ENCODE measurements at places on chromosomes 2 and 18.

- DNase-seq: no peak
These were observed 395.7 kb downstream of the GALR1 start for GRCh38 chr18:77645170-77645872.

- DNase-seq: no peak
These were observed 240.2 kb upstream of the SLC14A2 start for GRCh38 chr18:45374878-45375630.

DNA sequence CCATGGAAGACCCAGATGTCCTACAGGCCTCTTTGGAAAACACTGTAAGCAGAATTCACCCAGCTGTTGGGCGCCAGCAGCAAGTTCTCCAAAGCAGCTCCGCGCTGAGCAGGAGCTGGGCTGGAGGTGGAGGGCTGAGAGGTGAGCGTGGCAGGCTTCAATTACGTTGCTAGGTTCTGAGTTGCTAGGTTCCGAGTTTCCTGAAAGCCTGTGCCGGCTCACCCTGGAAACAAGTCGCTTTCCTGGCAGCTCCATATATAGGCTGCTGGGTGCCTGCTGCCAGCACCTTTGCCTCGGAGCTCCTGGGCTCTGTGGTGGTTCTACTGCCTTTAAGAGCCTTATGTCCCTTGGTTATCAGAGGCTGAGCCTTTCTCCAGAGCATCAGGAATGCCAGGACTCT, 14.4 kb upstream of the EGR4 start:
- no peak for DNase-seq

DNA sequence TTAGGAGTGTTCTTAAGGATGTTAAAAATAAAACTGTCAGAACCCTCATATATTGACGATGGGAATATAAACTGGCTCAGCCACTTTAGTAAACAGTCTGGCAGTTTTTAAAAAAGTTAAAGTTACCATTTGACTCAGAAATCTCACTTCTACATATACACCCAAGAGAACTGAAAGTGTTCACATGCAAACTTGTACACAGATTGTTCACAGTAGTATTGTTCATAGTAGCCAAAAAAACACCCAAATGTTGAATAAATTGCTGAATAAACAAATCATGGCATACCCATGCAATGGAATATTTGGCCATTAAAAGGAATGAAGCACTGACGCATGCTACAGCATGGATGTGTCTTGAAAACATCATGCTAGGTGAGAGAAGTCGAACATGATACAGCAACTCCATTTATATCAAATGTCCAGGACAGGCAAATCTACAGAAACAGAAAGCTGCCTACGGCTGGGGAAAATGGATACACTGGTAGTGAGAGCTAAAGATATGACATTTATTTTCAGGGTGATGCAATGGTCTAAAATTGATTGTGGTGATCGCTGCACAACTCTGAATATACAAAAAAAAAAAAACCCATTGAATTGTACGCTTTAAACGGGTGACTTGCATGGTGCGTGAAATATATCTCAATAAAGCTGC, 10.1 kb downstream of the RPL31 start:
- DNase-seq: no peak

DNA sequence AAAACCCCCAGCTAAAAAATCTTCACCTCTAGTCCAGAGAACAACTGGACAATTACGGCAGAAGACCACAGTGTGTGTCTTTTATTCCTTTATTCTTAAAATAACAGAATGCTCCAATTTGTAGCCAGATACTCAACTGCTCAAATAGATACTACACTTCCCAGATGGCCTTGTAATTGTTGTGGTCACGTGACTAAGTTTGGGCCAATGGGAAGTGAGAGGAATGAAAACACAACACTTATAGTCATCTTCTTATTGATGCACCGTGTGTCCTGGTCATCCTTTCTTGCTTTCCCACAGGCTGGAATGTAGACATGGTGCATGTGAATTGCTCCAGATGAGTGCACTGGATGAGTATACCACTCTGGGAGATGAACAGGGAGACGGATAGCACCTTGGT, 145.1 kb downstream of the CDC42EP3 start:
- DNase-seq: no peak

- DNase-seq: no peak
These were observed 921 bp downstream of the PLB1 start for GRCh38 chr2:28496781-28497180.

- no peak for DNase-seq
These were observed 247.3 kb upstream of the SP5 start for GRCh38 chr2:170467568-170468422.

- no peak for DNase-seq
These were observed 123.3 kb downstream of the LTBP1 start for GRCh38 chr2:33069894-33070651.
